ENCODE measurements at places on chromosomes 5 and 9.

DNA sequence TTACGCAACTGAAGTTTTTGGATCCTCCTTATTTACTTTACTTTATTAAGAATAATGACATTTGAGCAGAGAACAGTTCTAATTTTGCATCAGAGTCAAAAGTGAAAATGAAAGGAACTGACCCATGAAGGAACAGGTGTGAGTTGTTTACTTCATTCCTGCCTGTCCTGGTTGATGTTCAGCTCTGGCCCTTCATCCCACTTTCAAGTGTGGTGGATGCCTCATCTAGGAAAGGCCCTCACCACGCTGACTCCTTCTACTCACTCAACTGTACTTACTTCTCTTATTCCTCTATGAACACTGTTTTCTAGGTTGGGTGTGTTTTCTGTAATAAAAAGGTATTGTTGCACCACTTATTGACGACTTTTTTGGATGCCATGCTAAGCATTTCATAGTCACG is 61.8 kb upstream of the PLEKHG4B start:
- DNase-seq, result no peak

GRCh38 chr9:99762470-99762869 is 59.2 kb upstream of the NR4A3 start:
- DNase-seq, result no peak

GRCh38 chr5:128736553-128736952 is 198.5 kb upstream of the FBN2 start:
- DNase-seq, result no peak

- peak; percentile 76 for DNase-seq
These were observed 7.6 kb downstream of the SLC36A3 start for GRCh38 chr5:151295791-151296477.

DNA sequence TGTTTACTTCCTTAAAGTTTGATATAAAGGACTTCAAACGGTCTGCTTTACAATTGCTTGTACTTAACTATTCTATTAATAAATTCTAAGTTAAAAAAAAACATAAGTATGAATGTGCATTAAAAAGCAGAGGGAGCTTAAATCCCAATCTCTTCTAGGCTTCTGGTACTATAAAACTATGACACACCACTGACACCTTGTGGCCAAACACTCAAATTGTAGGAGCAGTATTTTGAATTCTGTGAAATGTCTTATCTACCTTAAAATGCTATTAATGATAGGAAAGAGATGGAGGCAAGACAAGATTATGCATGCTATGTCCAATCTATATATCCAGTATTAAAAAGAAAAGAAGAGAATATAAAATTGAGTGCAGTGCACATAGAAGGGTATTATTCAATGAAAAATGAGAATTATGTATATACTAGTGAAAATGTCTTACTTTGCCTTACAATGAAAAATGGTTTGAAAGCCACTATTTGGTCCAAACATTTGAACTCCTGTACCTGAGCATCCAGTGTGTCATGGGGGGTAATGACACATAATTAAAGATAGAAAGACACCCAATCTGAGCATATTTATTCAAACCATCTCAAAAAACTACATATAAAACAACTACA is 87.6 kb downstream of the ERP44 start:
- peak; percentile 73 for DNase-seq

GRCh38 chr5:180201051-180201987 is 7.7 kb downstream of the RASGEF1C start:
- peak; percentile 79 for DNase-seq

- DNase-seq, result no peak
These were observed 31.8 kb upstream of the PCA3 start for GRCh38 chr9:76732341-76732958.

- DNase-seq, result no peak
These were observed 87.6 kb upstream of the TMED7 start for GRCh38 chr5:115713408-115713807.

- peak; percentile 71 for DNase-seq
These were observed 52.8 kb downstream of the CAST start for GRCh38 chr5:96714951-96715451.

Measured in NB4 (cell line).